ENCODE measurements at places on chromosomes 6 and 20. TPM values are rescaled to one million over a fixed set of nuclear protein-coding genes. Genes with fewer than 3 reads are reported as not detected.

- ATAC-seq: no peak
These were observed 234.4 kb upstream of the MCHR2 start for GRCh38 chr6:100228437-100228833.

GRCh38 chr6:89059227-89059626 lies 21.3 kb upstream of the PNRC1 start:
- ATAC-seq: no peak

DNA sequence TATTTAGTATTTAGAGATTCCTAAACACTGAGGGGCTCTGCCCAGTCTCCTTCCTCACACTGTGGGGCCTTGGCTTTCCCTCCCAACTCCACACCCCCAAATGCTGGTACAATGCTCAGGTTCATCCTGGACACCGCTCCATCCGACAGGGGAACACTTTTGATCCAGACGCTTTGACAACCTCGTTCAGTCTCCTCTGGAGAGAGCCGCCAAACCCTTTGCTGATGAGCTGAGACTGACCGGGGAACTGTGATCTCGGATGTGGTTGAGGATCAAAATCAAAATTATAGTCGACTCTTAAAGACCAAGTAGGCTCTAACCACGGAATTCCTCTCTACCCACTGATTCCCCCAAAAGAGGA lies 38.8 kb upstream of the HLA-E start:
- no peak for ATAC-seq

DNA sequence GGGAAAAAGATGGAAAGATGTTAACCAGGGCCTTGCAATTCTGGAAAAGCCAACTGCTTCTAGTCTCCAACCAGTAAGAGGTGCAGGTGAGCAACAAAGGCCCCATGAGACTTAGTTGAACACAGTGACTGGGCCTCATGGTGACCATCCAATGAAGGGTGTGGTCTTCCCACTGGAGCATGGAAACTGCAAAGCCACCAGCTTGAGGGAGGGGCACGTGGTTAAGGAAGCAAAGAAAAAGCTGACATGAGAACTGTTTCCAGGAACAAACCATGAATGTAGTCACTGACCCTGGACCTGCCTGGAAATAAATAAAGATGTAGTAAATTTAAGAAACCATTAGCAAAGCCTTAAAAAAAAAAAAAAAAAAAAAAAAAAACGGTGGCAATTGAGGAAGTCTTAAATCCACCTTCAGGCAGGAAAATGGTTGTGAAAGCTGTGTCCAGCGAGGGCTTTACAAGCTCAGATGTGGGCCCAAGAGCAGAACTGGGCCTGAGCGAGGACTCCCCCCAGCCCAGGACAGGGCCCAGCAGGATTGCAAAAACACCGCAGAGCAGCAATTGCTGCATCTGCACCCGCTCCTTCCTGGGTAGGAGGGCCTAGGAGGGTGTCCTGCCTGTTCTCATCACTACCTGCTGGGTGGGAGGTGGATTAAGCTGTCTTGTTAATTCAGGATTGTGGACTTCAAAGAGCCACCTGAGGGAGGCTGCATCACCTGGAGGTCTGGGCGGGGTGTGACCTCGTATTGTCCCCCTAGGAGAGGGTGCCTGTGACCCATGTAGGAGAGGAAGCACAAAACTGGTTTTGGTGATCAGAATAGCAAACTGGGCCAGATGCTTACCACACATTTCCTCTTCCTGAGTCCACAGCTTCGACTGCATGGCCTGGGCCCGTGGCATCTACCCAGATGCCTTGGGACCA lies 10.3 kb downstream of the GFRA4 start:
- no peak for ATAC-seq

The NRSN1 gene
- total RNA-seq: 0.15 TPM

The CTAGE9 gene
- not detected for total RNA-seq

DNA sequence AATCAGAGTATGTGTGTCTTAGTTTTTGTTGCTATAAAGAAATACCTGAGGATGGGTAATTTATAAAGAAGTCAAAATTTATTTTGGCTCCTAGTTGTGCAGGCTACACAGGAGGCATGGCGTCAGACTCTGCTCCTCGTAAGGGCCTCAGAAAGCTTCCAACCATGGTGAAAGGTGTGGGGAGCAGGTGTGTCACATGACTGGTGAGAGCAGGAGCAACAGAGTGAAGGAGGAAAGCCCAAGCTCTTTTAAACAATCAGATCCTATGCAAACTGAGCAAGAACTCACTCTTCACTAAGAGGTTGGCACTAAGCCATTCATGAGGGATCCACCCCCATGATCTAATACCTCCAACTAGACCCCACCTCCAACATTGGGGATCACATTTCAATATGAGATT lies 1524.3 kb downstream of the HACE1 start:
- ATAC-seq: no peak

- ATAC-seq: no peak
These were observed at the start of gene SPINT3 for GRCh38 chr20:45515147-45515913. Gene SPINT3 (minus strand): TSS chr20:45515622. CDS start chr20:45515608, 14 bp downstream.

GRCh38 chr20:38623061-38623460 lies 21.5 kb downstream of the ARHGAP40 start:
- no peak for ATAC-seq

DNA sequence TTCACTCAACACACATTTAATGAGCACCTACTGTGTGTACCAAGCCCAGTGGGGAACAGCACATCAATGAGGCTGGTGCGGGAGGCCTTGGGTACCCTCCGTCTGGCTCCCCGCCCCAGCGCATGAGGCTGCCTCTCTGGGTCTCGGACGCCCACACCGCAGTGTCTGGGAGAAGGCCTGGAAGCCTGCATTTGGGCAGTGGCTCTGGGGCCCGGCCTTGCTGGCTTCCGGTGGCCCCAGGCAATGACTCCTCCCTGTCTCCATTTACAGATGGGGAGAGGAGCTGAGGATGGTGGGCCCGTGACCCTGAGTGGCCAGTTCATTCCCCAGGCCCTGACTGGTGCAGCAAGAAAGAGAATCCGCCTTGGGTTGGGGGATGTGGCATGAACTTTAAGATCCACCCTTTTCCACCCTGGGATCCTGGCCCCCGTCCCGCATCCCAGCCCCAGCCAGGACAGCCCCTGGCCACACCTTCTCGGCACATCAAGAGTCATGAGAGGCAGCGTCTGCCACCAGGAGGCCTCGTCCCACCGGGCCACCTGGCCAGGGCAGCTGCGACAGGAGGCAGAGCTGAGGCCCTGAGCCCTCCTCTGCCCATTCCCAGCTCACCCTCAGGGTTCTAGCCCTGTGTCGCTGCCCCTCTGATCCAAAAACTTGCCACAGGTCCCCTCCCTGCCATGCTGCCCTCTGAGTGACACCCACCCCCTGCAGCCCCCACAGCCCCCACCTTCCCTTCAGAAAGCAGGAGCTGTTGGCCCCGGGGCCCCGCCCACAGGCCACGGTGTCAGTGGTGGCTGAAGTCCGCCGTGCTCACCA lies 17.5 kb upstream of the MRGBP start:
- no peak for ATAC-seq

GRCh38 chr20:49106328-49106727 lies 60.2 kb downstream of the CSE1L start:
- ATAC-seq: no peak

The GGT7 gene
- total RNA-seq: 11.4 TPM

DNA sequence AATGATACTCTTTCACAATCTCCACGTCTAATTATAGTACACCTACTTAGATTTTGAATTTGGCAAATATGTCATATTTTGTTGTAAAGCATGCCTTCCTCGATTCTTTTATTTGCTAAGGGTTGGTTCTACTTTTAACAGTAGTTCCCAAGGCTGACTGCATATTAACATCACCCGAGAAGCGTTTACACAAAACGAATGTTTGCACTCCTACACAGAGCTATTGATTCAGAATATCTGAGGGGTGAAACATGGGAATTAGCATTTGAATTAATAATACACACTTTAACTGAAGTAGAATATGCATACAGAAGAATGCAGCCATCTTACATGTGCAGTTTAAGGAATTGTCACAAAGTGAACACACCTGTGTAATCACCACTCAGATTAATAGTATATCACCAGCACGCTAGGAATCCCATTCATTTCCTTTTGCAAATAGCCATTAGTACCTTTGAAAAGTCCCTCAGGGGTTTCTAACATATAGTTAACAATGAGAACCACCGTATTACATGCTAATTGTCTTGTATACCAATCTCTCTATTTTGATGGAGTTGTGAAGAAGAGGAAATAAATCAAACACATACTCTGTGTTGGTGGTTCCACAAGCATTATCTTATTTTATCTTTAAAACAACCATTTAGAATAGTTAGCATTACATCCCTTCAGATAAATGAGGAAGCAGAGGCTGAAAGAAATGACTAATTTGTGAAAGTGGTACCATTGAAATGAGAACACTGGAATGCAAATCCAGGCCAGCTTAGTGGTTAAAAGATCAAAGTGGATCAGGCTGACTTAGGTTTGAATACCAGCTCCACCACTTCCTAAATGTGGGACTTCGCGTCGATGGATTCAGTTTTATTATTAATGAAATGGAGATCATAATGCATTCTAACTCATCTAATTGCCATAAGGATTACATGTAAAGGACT lies 317.6 kb downstream of the HDGFL1 start:
- no peak for ATAC-seq

The OLIG3 gene
- not detected for total RNA-seq

The RIPPLY2 gene
- total RNA-seq: not detected

DNA sequence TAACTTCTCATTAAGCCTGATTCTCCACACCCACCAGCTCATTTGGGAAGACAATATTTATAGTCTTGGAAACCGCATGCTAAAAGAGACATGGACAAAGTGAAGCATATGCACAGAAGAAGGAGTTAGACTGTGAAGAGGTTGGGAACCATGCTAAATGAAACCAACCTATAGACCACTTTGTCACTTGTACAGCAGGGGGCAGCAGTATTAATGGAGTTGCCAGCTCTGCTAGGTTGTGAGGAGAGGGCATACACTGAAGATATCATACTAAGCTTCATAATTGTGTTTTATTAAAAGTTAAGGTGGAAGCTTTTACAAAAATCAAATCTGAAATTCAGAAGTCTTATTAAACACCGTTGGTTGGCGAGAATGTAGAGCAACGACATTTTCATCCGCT lies 38.3 kb upstream of the HMGCLL1 start:
- no peak for ATAC-seq

The PGBD1 gene
- total RNA-seq: 6.5 TPM

DNA sequence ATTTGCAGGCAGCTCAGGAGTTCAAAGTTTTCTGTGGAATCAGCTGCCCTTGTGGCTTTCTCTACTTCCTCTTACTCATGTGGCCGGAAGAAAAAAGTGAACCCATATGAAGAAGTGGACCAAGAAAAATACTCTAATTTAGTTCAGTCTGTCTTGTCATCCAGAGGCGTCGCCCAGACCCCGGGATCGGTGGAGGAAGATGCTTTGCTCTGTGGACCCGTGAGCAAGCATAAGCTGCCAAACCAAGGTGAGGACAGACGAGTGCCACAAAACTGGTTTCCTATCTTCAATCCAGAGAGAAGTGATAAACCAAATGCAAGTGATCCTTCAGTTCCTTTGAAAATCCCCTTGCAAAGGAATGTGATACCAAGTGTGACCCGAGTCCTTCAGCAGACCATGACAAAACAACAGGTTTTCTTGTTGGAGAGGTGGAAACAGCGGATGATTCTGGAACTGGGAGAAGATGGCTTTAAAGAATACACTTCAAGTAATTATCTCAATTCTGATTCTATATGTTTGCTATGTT lies 1.1 kb downstream of the MGME1 start:
- ATAC-seq: no peak

The FUT9 gene
- not detected for total RNA-seq

The PRL gene
- total RNA-seq: not detected

DNA sequence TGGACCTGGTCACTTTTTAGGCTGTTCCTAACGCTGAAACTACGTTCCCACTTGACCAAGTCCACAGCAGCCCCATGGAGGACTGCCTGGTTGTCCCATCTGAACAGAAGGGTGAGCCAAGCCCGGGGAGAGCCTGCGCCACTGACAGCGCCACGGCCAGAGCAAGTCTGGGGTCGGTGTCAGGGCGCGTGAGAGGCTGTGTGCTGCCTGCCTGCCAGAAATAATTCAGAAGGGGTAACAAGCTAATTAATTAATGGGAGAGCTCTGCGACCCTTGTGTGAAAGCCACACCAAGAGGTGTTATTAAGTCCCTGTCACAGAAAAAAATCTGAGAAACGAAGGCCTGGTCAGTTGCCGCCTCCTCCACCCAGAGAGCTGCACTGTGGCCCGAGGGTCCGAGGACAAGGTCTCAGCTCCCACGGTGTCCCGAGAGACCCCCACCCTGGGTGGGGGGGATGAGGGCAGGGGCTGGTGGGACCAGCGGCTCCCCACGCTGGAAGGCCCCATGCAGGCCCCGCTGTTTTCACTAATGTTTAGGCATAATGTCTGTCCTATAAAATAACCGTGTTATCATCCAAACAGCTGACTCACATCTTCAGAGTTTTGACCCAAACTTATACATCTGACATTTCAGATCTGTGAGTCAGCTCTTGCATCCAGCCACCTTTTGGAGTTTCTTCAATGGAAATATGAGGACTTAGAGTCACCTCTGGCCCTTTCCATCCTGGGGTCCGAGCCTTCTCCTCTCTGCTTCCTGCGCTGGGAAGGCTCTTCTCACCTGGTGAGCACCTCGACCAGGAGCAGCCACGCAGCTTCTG lies 58.5 kb downstream of the DLL1 start:
- no peak for ATAC-seq

DNA sequence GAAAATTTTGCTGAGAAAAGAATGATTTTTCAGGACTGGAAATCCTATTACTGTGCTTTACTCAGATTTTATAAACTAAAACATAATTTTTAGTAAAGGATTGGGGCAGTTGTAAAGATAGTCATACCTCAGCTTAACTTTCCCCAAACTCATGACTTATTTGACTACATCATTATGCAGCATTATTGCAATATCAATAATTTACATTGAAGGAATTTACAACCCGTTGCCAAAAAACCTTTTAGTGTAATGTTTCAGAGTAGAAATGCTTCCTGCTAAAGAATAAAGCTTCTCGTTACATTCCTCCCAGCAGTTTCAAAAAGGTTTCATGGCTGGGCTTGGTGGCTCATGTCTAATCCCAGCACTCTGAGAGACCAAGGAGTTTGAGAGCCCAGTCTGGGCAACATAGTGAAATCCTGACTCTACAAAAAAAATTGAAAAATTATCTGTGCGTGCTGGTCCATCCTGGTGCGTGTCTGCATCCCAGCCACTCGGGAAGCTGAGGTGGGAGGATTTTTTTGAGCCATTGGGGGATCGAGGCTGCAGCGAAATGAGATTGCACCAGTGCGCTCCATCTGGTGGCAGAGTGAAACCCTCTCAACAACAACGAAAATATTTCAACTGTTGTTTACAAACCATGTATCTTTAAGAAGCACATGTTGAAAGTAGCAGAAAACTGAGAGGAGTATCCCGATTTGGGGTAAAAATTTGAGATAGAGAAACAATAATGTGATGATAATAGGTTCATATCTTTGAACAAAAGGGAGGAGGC lies 4.4 kb downstream of the AMD1 start:
- no peak for ATAC-seq

The WFDC10B gene
- not detected for total RNA-seq

Data from gastroesophageal sphincter (tissue), 4 donors.